Amygdala (tissue), 56 donors: ENCODE measurements at places on chromosomes 4 and X.

DNA sequence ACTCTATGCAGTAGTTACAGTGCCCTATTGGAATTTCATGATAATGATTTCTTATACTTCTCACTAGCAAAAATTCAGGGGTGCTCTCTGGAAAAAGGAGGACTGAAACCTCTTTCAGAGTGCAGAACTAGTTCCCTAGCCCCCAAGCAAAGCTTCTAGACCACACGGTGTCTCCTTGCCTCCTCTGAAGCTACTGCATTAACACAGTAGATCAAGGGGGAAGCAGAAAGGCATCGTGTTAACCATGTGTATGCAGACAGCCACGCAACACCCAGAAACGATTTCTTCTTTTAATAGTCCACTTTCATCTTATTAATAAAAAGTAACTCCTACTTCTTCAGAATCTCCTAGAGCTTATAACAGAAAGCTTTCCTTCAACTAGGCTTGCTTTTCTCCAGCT is 44.7 kb downstream of the MAML3 start:
- no peak for DNase-seq

DNA sequence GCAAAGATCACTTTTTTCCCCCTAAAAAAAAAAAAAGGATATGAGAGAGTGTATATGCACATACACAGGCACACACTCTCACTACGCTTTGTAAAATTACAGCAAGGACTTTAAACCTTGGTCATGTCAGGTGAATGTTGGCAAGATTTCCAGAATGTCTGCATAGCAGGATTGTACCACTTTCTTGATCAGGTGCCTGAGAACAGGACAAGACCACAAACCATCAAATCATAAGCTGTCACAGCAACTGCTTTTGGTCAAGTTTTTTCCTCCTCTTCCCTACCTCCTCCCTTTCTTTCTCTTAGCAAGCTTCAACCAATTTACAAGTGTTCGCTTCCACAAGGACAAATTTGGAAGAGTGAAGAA is 15.3 kb downstream of the PPARGC1A start:
- no peak for DNase-seq

- no peak for DNase-seq
Observed at GRCh38 chr4:182975806-182976205, 58.6 kb upstream of the DCTD start.

GRCh38 chr4:173537613-173538147 is 7.7 kb upstream of the HAND2 start:
- no peak for DNase-seq

DNA sequence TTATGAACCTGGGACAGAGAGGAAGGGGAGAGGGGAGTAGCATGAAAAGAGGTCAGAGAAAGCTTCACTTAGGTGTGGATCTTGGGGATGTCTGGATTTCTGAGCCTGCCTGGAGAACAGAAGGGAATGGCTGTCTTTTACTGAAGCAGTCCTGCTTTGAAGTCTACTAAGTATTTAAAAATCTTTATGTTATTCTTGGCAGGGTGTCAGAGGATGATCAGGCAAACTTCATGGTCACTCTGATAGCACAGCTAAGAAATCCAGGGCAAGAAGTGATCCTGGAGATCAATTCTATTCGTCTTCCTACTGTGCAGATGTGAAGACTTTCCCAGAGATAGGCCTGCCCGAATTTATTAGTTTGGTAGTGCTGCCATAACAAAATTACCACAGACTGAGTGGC is 464.4 kb upstream of the BOD1L1 start:
- DNase-seq = no peak

- no peak for DNase-seq
Observed at GRCh38 chr4:185879666-185880312, 67.8 kb upstream of the SORBS2 start.

- DNase-seq = no peak
Observed at GRCh38 chrX:101369687-101370086, 16.3 kb downstream of the BTK start.

- DNase-seq = no peak
Observed at GRCh38 chrX:110363244-110363643, 4.6 kb downstream of the RTL9 start.

GRCh38 chr4:163806653-163807052 is 312.2 kb downstream of the TMA16 start:
- no peak for DNase-seq

GRCh38 chr4:69025999-69026387 is 70.3 kb upstream of the UGT2B7 start:
- DNase-seq = no peak

GRCh38 chr4:152981278-152981677 is 45.2 kb downstream of the FHDC1 start:
- DNase-seq = no peak

- no peak for DNase-seq
Observed at GRCh38 chr4:127575888-127576287, 56.9 kb upstream of the INTU start.

DNA sequence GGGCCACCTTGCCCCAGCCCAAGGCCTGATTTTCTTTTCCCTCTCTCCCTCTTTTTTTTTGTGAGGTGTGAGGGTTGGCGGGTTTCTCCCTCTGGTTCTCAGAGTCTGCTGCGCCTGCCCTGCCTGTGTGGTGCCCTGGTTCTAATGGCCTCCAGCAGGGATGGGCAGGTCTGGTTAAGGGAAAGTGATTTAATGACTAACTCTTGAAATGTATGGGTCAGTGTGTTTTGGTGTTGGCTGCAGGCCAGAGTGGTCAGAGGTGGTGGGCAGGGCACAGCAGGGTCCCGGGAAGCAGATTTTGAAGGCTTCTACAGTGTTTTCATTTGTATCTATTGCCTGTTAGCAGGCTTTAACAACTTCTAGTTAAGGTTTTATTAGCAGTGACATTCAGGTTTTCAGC is 39.0 kb downstream of the JADE1 start:
- no peak for DNase-seq

- no peak for DNase-seq
Observed at GRCh38 chr4:93660036-93660435, 168.5 kb upstream of the ATOH1 start.

DNA sequence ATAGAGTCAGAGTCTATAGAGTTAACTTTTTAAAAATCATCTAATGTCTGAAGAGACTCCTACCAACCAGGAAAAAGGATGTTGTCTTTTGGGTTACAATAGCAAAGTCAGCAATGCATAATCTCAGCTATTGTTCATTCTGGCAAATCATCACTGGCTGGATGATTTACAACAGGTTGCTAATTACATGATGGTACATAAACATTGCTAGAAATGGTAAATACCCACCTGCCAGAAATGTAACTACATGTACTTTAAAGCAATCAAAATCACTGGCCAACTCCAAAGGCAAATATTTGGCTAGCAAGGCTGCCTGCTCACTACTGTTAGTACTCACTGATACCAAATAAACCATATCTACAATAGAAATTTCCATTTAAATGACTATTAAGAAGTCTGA is 91.1 kb downstream of the PPP3CA start:
- no peak for DNase-seq

DNA sequence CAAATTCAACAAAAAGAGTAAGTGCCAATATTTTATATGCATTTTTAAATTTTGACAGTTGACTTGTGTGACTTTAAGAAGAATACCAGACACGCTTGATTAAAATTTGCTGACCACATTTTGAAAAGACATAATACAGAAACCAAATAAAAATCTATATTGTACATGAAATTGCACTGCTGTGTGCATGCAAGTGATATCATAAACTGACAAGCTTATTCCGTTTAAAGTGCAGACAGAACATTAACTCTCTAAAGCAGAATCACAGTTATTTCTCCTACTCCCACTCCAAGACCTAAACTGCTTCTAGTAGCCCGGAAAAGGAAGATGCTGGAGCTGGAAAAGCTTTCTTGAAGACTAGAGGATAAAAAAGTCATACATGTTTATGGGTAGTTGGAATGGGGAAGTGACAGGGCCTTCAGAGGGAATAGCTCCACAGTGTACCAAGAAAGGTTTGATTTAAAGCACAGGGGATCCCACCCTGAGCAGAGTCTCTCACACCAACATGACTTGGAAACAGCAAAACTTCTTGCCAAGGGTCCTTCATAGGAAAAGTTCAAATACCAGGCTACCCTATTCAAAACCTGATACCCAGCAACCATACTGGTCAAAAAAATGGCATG is 34.1 kb upstream of the NAF1 start:
- no peak for DNase-seq

DNA sequence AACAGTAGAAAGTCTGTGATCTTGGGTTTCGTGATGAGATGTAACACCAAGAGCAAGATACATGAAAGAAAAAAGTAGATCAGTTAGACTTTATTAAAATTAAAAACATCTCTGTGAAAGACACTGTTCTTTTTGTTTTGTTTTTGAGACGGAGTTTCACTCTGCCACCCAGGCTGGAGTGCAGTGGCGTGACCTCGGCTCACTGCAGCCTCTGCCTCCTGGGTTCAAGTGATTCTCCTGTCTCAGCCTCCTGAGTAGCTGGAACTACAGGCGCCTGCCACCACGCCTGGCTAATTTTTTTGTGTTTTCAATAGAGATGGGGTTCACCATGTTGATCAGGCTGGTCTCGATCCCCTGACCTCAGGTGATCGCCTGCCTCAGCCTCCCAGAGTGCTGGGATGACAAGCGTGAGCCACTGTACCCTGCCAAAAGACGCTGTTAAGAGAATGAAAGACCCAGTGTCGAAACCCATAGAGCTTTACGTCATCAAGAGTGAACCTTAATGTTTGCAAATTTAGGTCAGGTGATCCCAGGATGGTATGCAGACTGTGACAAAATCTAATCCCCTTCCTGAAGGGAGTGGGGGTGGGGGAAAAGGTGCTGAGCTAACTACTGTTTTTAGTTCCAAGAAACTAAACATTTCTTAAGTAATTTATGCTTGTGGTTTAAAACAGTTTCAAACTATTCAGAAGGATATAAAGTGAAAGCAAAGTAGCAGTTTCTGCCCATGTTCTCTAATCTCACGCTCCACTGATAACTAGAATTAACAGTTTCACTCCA is 8.0 kb downstream of the OFD1 start:
- DNase-seq = no peak
